T-helper 17 cell (primary cell): ENCODE measurements at places on chromosomes 3 and 15.

DNA sequence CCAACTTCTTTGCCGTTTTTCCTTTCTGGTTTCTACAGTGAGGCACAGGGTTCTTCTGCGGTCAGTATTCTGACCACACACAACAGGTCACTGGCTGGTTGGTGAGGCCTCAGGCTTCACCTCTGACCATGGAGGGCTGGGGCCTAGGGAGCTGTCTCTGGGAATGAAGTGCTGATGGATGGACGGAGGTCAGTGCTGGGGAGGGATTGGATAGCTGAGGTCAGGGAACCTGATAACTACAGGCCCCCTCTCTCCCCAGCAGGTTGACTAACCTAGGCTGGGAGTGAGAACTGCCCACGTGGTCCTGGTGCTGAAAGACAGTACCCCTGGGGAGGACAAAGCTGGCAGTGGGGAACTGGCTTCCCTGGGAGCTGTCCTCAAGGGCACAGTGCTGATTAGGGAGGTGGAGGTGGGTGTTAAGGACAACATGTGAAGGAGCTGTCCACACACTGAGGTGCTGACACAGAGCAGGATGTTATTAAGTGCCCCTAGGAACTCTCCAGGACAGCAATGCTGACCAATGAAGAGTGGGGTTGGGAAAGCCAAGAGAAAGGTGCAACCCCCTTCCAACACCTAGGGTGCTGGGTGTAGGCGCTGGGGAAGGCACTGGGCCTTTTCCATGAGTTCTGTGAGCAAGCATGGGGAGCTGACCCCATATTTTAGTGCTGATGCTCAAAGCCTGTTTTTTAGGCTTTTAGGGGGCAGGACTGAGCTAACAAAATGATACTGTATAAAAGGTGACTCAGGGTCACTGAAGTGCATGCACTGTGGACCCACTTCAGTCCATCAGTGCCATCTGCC, 45.2 kb downstream of the ATP2B2 start:
- H3K27ac ChIP-seq, result no peak overlapping the region
- peak; percentile 14 for DNase-seq
- H3K36me3 ChIP-seq, result no peaks in the 10 kb centered on the region
- no peaks in the 10 kb centered on the region for H3K4me1 ChIP-seq

GRCh38 chr15:74291101-74292071, 55.3 kb downstream of the CCDC33 start:
- H3K36me3 ChIP-seq, result no peaks in the 10 kb centered on the region
- H3K4me3 ChIP-seq, result no peak overlapping the region
- H3K27me3 ChIP-seq, result peaks cover 37% of the 10 kb centered on the region
- DNase-seq, result peak; percentile 64

DNA sequence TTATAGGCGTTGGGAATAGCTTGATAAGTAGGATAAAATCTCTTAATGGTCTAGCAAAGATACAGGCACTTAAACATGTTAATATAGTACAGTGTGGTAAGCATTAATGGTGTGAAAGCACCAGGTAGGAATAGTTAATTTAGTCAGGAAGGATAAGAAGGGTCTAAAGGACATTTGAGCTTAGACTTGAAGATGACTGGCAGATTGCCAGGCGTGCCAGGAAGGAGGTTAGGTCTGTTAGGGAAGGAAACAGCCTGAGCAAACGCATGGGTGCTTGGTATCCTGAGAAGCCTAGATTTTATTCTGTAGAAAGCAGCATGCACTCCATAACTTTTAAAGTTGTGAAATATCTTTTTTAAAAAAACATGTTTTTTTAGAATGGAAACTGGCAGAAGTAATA, 17.7 kb downstream of the SEC62 start:
- no peaks in the 10 kb centered on the region for H3K27me3 ChIP-seq
- H3K36me3 ChIP-seq, result peaks cover 16% of the 10 kb centered on the region
- H3K4me3 ChIP-seq, result no peak overlapping the region
- no peak overlapping the region for H3K27ac ChIP-seq
- peaks cover 10% of the 10 kb centered on the region for H3K4me1 ChIP-seq
- no peak for DNase-seq

DNA sequence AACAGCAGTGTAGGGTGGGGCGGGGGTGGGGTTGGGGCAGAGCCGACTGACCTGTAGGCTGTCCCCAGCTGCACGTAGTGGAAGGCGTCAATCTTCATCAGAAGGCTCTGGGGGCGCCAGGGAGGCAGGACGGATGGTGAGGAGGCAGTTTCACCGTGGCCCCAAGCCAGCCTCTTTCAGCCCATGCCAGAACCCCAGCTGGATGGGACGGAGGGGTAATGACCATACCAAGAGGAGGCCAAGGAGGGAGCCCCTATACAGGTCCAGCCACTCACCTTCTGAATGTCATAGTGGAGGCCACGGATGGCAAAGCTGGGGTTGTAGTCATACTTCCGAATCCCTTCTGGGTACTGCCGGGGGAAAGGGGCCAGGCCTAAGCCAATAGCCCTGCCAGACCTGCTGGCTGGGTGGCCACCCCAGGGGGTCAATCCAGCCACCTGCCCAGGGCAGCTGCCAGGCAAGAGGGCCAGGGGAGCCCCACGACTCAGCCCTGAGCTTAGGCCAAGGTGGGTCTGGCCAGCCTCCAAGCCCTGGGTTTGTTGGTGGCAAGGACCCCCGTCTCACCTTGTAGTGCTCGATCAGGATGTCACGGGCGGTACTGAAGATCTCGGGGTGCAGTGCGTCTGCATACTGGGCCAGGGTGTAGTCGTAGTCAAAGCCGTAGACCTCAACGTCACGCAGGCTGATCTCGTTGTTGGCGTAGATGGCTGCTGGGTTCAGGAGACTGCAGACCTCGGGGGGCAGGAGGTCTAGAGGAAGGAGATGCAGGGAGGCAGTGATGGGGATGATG, 4.9 kb downstream of the NT5DC2 start:
- H3K27ac ChIP-seq, result no peak overlapping the region
- H3K4me3 ChIP-seq, result no peak overlapping the region
- no peaks in the 10 kb centered on the region for H3K4me1 ChIP-seq
- DNase-seq, result no peak
- no peaks in the 10 kb centered on the region for H3K36me3 ChIP-seq
- H3K27me3 ChIP-seq, result no peaks in the 10 kb centered on the region

GRCh38 chr3:37174532-37175126, at the start of gene LRRFIP2:
Gene LRRFIP2 (minus strand): TSS chr3:37174582. CDS start chr3:37148983, 25,599 bp downstream.
- H3K27ac ChIP-seq, result peak within 1 kb of the TSS; percentile 92
- no peaks in the 10 kb centered on the region for H3K36me3 ChIP-seq
- DNase-seq, result no peak
- H3K4me1 ChIP-seq, result peaks cover 29% of the 10 kb centered on the region

GRCh38 chr3:54668236-54668635, 259.6 kb downstream of the LRTM1 start:
- no peak overlapping the region for H3K27ac ChIP-seq
- no peaks in the 10 kb centered on the region for H3K27me3 ChIP-seq
- H3K36me3 ChIP-seq, result no peaks in the 10 kb centered on the region
- H3K4me1 ChIP-seq, result no peaks in the 10 kb centered on the region
- no peak for DNase-seq

DNA sequence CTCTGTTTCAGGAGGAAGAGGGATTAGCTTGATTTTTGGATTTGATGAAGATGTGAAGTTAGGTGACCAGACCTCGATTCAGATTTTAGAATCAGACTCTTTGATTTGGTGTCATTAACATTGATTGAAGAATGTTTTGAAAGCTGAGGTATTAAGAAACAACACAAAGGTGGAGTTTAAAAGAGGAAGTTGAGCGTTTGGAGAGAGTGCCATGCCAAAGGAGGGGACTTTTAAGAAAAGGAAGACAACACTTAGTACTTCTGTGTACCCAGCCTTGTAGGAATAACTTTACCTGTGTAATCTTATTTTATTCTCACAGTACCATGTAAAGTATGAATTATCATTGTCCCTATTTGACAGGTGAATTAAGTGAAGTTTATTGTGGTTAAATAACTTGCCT, 34.4 kb downstream of the PPARG start:
- peaks cover 4% of the 10 kb centered on the region for H3K36me3 ChIP-seq
- peaks cover 6% of the 10 kb centered on the region for H3K27me3 ChIP-seq

DNA sequence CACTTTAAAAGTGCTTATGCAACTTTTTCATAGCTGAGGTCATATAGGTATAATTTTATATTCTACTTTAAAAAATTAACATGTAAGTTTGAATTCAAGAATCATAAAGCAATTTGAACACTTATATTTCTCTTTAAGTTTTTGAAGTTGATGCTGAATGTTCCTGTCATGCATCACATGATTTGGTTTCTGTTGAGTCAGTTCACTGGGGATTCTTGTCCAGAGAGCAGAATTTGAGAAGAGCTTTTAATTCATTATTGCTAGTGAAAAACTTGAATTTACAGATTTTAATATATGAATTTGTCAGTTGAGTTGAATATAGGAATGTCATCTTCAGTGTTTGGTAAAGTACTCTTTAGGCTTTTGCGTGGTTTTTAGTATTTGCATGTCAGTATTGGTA, 7.9 kb downstream of the SLC25A26 start:
- no peak for DNase-seq
- H3K4me1 ChIP-seq, result peaks cover 48% of the 10 kb centered on the region
- H3K27ac ChIP-seq, result no peak overlapping the region
- peaks cover 8% of the 10 kb centered on the region for H3K36me3 ChIP-seq
- H3K4me3 ChIP-seq, result no peak overlapping the region

- peaks cover 11% of the 10 kb centered on the region for H3K36me3 ChIP-seq
- DNase-seq, result no peak
- no peak overlapping the region for H3K4me3 ChIP-seq
- H3K4me1 ChIP-seq, result peaks cover 13% of the 10 kb centered on the region
Measured at GRCh38 chr15:42796955-42797782, 60.2 kb upstream of the CDAN1 start.

DNA sequence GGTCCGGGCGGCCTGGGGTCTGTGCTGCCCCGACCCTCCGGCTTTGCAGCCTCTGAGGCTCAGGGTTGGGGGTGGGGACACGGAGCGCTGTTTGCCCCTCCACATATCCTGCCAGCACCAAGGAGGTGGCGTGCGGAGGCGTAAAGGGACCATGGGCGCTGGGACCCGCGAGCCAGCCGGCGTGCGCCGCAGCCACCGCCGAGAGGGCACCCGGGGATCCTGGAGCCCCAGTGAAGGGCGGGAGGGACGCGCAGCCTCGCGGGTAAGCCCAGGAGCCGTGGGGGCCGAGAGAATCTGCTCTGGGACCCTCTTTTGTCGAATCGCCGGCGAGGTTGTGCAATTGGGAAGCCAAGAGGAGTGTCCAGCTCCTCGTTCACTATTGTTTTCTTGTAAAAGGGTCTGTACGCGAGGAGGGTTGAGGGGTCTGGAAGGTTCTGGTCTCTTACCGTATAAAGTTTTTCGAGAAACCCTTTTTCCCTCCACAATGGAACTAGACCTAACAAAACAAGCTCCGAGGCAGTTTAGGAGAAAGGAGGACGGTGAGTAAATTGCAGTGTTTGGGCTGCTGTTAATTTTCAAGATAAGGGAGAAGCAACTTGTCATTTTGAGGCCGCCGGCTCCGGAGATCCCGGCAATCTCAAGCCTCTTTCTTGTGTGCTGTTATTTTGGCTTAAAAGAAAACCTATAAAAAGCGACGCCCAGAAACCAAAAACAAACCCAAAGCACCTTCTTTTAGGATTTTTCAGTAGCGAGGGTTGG, 29.9 kb upstream of the ST3GAL6 start:
- H3K27me3 ChIP-seq, result peaks cover 59% of the 10 kb centered on the region
- no peak overlapping the region for H3K27ac ChIP-seq
- H3K4me1 ChIP-seq, result peaks cover 2% of the 10 kb centered on the region
- peak overlapping the region; percentile 82 for H3K4me3 ChIP-seq

GRCh38 chr3:67828486-67829010, 174.1 kb upstream of the SUCLG2 start:
- H3K36me3 ChIP-seq, result no peaks in the 10 kb centered on the region
- no peak overlapping the region for H3K27ac ChIP-seq
- H3K4me3 ChIP-seq, result no peak overlapping the region
- no peaks in the 10 kb centered on the region for H3K4me1 ChIP-seq
- H3K27me3 ChIP-seq, result no peaks in the 10 kb centered on the region
- DNase-seq, result no peak

GRCh38 chr3:149701206-149701976, 43.6 kb upstream of the WWTR1 start:
- H3K36me3 ChIP-seq, result peaks cover 5% of the 10 kb centered on the region
- H3K4me1 ChIP-seq, result peaks cover 7% of the 10 kb centered on the region
- DNase-seq, result no peak
- no peaks in the 10 kb centered on the region for H3K27me3 ChIP-seq
- H3K4me3 ChIP-seq, result peak overlapping the region; percentile 78

GRCh38 chr15:85333132-85333831, 47.1 kb upstream of the AKAP13 start:
- no peak for DNase-seq
- peak overlapping the region; percentile 79 for H3K27ac ChIP-seq
- no peaks in the 10 kb centered on the region for H3K36me3 ChIP-seq
- no peaks in the 10 kb centered on the region for H3K27me3 ChIP-seq

- no peaks in the 10 kb centered on the region for H3K36me3 ChIP-seq
- no peak for DNase-seq
- H3K27me3 ChIP-seq, result no peaks in the 10 kb centered on the region
- H3K27ac ChIP-seq, result no peak overlapping the region
- H3K4me1 ChIP-seq, result no peaks in the 10 kb centered on the region
- H3K4me3 ChIP-seq, result no peak overlapping the region
Measured at GRCh38 chr15:35181538-35181937, 96.4 kb upstream of the NANOGP8 start.

DNA sequence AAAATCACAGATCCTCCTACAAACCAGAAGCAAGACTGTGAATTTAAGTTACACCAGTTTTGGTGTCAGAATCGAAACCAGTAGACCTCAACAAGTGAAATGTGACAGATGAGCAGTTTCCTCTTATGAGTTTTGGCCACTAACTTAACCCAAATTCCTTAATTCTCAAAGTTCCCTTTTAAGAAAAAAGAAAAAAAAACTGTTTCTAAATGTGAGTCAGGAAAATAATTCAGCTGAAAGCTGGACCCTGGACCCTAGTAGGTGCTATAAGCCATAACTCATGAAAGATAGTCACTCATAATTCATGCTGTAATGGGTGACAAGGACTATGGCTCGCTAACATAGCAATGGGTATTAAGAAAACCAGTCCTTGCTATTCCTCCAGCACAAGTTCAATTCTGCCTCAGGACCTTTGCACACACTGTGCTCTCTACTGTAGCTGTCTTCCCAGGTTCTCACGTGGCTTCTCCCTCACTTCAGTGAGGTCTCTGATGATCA, 9.0 kb upstream of the THRB start:
- DNase-seq, result no peak
- H3K27ac ChIP-seq, result no peak overlapping the region
- no peak overlapping the region for H3K4me3 ChIP-seq

- H3K4me3 ChIP-seq, result no peak overlapping the region
- peaks cover 17% of the 10 kb centered on the region for H3K27me3 ChIP-seq
- H3K27ac ChIP-seq, result no peak overlapping the region
- H3K4me1 ChIP-seq, result no peaks in the 10 kb centered on the region
- DNase-seq, result no peak
Measured at GRCh38 chr15:100940767-100941379, 21.7 kb downstream of the LRRK1 start.

- H3K4me1 ChIP-seq, result peaks cover 57% of the 10 kb centered on the region
- no peak overlapping the region for H3K4me3 ChIP-seq
- peaks cover 14% of the 10 kb centered on the region for H3K36me3 ChIP-seq
- DNase-seq, result no peak
- peak overlapping the region; percentile 98 for H3K27ac ChIP-seq
Measured at GRCh38 chr15:90599644-90600043, 69.9 kb downstream of the CRTC3 start.
